ENCODE measurements at places on chromosomes 4 and X.

- no peak for DNase-seq
Measured at GRCh38 chr4:86967073-86967472, 32.3 kb downstream of the AFF1 start.

- no peak for DNase-seq
Measured at GRCh38 chrX:139889760-139890159, 43.1 kb downstream of the ATP11C start.

DNA sequence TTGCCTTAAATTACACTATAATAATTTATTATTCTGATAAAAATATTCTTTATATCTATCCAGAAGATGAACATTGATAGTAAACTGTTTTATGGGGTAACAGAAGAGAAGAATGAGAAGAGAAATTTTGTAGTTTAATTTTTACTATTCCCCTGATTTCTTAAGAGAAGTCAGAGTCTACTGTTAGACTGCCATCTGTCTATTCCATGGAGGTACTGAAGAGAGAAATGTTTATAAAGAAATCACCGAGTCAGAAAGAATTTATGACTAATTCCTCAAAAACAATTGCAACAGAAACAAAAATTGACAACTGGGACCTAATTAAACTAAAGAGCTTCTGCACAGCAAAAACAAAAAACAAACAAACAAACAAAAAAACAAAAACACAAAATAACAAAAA is 149.9 kb downstream of the FGF16 start:
- no peak for DNase-seq

- DNase-seq: no peak
Measured at GRCh38 chr4:36242629-36243354, 1.5 kb downstream of the ARAP2 start.

DNA sequence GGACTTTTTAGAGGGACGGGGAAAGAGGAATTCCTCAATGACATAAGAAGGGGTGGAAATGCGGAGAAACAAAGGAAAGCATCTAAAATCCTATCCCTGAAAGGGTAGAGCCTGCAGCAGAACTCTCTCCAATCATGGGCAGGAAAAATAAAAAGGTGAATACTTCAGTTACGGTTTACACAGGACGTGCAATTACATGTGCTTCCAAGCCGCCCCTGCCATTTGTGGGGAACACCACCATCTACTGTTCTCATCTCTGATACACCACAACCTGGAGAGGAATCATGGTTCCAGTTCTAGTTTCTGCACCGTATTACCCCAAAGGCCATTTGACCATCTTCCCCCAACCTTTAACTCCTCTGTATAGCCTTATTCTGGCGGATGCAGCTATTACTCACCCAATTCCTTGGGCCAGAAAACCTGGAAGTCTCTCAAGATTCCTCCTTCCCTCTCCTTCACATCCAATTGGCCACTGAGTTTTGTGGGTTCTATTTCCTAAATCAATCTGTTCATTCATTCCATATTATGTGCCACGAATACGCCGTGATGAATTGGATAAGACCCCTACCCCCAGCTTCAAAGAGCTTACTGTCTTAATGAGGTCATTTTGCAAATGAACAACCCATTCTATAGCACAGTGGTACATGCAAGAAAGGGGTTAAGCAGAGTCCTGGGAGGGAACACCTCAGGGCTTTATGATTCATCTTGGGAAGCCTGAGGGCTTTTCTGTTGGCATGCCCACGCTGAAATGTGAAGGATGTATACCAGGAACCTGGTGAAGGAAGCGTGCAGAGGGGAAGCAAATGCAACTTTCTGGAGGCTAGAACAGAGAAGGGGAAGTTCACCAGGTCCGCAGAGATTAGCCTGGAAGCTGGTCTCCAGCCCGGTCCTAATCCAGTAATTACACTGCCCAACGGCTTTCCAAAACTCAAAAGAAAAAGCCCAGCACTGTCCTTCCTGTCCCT is 1.4 kb upstream of the MSL3 start:
- DNase-seq: no peak

GRCh38 chr4:13670456-13671160 is 43.1 kb upstream of the BOD1L1 start:
- no peak for DNase-seq

DNA sequence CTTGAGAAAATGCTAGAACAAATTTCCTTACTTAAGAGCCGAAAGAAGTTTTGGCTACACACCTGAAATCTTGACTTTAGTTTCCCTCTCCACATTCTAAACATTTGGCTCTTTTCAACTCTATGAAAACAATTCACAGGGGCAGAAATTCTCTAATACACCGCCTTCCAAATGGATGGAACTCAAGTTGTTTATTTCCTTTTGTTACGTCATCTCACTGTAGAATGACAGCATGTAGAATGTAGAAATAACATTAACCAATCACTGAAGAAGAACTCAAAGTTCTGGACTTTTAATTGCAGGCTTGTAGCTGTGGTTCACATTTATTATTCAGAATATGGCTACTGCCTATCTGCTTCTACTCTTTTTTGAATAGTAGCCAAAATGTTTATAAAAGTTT is 1.9 kb downstream of the DMP1 start:
- DNase-seq: no peak

DNA sequence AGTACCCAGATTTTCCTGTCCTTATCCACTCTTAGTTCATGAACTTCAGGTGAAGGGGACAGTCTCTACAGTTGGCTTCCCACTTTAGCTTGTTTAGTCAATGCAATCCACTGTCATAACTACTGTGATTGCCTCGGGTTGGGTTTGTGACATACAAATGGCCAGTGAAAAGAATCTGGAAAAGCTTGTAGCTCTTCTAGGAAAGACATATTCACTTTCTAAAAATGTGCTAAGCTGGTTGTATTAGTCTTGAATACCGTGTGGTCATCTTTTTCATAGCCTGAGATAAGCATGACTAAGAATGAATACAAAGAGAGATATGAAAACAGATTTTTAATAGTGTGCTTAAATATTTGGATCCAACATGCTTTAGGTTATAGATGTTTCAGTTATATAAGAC is 1443.5 kb upstream of the IGFBP7 start:
- DNase-seq: no peak

- no peak for DNase-seq
Measured at GRCh38 chrX:13994536-13995080, 35.1 kb downstream of the GEMIN8 start.

DNA sequence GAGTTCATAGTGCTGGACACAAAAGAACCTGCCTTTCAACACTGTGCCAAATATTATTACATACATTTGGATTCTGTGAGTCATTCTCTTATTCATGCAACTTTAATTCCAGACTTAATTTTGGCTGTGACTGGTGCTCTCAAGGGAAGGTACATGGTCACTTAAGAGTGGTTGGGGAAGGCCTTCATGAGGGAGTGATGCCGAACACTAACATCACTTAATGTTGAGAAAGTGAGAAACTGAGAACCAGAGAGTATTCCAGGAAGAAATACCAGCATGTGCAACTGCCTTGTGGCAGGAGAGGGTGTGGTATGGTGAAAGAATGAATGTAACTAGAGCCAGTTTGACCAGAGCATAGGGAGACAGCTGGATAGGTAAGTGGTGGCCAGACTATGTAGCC is 41.5 kb upstream of the FHDC1 start:
- DNase-seq: no peak

- no peak for DNase-seq
Measured at GRCh38 chr4:2799971-2800690, 7.2 kb downstream of the SH3BP2 start.

- DNase-seq: peak; percentile 26
Measured at GRCh38 chr4:2537011-2537830, 774 bp downstream of the FAM193A start.

GRCh38 chrX:19448077-19448476 is 67.2 kb downstream of the MAP3K15 start:
- no peak for DNase-seq

DNA sequence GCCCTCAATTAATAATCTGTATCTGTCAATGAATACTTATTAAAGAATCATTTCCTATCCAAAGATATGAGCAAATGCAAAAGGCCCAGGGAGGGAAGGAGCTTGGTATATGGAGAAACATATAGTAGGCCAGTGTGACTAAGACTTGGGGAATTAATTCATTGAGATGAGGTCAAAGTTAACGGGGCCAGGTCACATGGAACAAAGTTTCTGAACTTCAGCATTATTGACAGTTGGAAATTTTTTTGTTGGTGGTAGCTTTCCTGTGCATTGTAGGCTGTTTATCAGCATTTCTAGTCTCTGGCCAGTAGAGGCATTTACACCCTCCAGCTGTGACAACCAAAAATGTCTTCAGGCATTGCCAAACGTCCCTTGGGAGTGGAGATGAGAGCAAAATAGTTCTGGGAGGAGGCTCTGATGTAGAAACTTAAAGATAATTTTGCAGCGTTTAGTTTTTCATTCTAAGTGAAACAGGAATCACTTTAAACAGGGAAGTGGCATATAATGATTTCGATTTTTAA is 202.0 kb downstream of the SLC4A4 start:
- DNase-seq: no peak

GRCh38 chr4:82811838-82812341 is 13.3 kb upstream of the SCD5 start:
- DNase-seq: no peak

- DNase-seq: no peak
Measured at GRCh38 chr4:31557437-31557836, 837.3 kb downstream of the PCDH7 start.

GRCh38 chr4:667545-667925 is 6.5 kb downstream of the ATP5ME start:
- DNase-seq: no peak

GRCh38 chr4:137310593-137311490 is 221.5 kb downstream of the PCDH18 start:
- no peak for DNase-seq

DNA sequence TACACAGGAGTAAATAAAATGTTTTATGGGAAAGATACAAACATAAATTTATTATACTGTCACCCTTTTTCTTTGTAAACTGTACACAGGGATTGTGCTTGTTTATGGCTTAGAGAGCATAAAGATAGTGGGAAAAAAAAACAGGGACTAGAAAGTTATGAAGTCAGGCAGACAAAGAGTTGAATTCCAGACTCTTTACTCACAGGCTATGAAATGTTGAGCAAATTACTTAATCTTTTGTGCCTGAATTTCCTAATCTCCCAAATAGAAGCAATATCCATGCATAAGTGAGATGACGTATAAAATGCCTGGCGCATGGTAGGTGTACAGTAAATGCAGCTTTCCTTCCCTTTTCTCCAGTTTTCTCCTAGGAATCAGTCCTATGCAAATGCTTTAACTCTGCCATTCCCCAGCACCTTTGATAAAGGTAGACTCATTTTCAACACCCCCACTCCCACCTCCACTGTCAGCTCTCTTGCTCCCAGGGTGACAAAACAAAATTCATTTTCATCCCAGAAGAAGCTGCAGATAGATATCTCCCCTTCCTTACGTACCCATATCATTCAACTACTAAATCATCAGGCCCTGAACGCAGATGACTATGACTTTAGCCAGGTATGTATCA is 44.5 kb upstream of the BTC start:
- no peak for DNase-seq

GRCh38 chr4:52371841-52372240 is 287.3 kb downstream of the USP46 start:
- DNase-seq: no peak

DNA sequence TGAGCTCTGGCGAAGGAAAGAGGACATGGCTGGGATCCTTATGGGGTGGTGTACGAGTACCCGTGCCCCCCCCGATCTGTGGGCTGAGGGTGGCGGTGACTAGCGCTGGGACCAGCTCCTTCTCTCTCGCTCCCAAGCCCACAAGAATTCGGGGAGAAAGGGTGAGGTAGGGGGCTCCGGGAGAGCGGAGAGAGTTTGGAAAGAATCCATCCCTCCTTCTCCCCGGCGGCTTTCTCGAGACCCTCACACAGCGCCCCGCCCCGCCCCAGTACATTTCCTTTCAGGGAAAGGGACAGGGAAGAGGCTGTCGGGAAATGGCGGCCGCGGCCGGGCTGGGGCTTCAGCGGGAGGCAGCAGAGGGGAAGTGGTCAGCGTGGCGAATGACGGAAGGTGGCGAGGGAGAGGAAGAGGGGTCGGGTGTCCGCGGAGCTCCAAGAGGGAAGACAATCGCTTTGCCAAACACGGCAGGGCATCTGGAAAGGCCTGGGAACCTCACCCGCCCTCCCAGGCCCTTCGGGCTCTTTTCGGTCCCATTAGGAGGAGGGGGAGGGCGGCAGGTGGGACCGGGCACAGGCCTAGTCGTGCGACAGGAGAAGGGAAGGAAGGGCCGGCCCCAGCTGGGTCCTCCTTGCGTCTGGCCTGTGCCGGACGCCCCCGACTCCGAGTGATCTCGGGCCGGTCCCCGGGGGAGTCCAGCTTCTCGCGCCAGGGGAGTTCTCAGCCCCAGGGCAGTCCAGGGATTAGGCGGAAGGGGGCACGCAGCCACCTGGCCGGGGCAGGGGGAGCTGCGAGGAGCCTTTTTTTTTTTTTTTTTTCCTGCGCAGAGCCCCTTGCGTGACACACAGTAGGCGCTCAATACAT is 10.2 kb downstream of the HNRNPH2 start:
- DNase-seq: no peak

GRCh38 chrX:14673764-14674163 is 144.4 kb downstream of the GLRA2 start:
- no peak for DNase-seq

GRCh38 chr4:25012655-25013054 is 18.1 kb downstream of the LGI2 start:
- no peak for DNase-seq

GRCh38 chr4:10364194-10364593 is 93.0 kb downstream of the ZNF518B start:
- no peak for DNase-seq

DNA sequence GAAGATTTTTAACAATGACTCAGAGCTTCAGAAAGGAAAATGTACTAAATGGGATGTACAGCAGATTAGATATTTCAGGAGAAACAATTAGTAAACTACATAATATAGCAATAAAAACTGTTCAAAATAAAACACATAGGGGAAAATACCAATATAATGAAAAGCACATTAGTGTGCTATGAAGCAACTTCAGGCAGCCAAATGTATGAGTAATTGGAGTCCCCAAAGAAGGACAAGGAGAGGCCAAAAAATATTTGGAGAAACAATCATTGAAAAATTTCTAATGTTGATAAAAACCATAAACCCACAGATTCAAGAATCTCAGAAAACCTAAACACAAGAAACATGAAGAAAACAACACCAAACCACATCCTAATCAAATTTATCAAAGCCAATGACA is 129.3 kb upstream of the CHRDL1 start:
- no peak for DNase-seq

- DNase-seq: no peak
Measured at GRCh38 chr4:73193155-73193554, 65.4 kb downstream of the ANKRD17 start.

GRCh38 chr4:184968366-184968765 is 49.9 kb upstream of the HELT start:
- DNase-seq: no peak

DNA sequence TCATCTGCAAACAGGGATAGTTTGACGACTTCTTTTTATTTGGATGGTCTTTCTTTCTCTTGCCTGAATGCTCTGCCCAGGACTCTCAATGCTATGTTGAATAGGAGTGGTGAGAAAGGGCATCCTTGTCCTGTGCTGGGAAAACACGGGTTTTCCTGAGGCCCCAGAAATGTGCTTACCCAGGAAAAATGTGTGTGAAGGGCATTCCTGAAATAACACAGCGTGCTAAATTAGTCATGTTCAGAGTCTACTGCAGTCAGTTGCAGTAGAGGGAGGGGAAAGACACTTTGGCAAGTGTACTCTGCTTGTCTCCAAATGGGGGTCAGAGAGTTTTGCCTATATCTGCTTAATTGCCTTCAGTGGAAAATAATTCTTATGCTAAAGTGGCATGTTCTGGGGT is 153.9 kb downstream of the CCNG2 start:
- no peak for DNase-seq

GRCh38 chr4:93654211-93654610 is 174.3 kb upstream of the ATOH1 start:
- DNase-seq: no peak

- no peak for DNase-seq
Measured at GRCh38 chr4:14165222-14165920, 537.8 kb upstream of the BOD1L1 start.

All from stimulated activated CD4-positive, alpha-beta T cell treated with anti-CD3 and anti-CD28 coated beads, TNF-alpha, amount 100 ng/mL, for 4 hours (primary cell).